Naive thymus-derived CD8-positive, alpha-beta T cell (primary cell): ENCODE measurements at places on chromosomes 3 and 15.

GRCh38 chr3:64047787-64048186 is 24.5 kb upstream of the PSMD6 start:
- DNase-seq: no peak

- DNase-seq: peak; percentile 23
Observed at GRCh38 chr3:154018100-154018696, 103.0 kb upstream of the ARHGEF26 start.

DNA sequence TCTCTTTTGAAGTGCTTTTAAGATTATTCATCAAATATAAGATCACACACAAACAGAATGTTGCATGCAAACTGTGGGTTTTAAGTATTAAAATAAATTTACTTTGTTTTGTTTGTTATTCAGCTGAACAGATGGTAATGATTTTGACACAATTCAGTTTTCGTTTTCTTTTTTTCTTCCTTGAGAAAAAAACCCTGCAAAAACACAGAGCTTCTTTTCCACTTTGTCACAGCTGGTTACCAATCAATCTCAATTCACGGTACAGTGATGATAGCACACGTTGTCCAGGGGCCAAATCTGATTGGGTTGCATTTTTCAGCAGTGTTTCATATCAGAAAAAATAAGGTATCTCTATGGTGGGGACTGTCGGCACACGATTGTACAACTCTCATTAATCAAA is 473.6 kb downstream of the ROBO2 start:
- DNase-seq: no peak

- no peak for DNase-seq
Observed at GRCh38 chr15:73482166-73482565, 39.2 kb downstream of the REC114 start.

GRCh38 chr15:60379525-60380274 is 18.1 kb downstream of the ANXA2 start:
- DNase-seq: no peak

DNA sequence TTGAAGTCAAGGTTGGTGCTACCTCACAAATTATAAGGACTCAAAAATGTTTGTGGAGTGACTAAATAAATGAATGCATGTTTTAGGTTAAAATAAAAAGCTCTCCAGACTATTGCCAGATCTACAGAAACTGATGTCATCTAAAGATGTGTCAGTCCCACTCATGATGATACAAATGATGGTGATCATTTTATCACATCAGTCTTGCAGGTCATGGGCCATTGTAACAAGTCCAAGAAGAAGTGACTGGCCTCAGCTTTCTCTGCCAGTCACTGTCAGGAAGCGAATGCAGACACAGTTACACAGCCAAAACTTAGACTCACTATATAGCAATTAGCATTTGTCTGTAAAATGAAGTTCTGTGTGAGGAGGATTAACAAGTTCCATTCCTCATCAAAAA is 18.5 kb downstream of the ATP8B4 start:
- no peak for DNase-seq

DNA sequence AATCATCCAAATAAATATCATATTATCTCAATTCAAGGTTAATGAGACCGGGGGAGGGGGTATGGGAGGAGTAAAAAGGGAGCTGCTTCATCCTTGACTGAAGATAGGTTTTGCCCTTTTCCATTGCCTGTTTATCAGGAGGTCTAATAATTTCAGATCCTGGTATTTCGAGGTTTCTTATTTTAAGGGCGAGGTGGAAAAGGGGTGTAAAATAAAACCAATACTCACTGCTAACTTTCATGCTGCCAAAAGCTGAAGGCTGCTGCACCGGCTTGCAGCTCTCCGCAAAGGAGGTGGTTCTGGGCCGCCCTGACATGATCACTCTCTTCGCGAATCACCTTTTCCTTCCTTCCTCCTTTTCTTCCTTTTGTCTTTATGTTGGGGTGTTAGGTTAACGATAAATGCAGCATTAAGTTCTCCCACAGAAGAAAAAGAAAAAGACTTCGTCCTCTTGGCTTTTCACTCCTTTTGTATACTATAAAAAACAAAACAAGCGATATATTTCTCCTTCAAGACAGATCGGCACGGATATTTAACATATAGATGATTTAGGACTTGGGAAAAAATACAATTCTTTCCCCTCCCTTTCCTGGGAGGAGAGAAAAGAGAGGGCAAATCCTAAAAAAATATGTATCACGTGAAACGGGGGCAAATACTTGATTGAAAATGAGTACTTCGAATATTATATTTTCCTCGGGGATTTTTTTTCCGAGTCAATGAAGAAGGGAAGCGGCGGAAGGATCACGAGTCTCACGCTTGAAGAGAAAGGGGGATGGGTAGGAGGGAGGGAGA is 932 bp downstream of the GSK3B start:
- DNase-seq: peak; percentile 26

- no peak for DNase-seq
Observed at GRCh38 chr3:126913524-126913923, 69.4 kb upstream of the PLXNA1 start.

- DNase-seq: peak; percentile 12
Observed at GRCh38 chr3:27880969-27881892, 159.1 kb upstream of the EOMES start.

DNA sequence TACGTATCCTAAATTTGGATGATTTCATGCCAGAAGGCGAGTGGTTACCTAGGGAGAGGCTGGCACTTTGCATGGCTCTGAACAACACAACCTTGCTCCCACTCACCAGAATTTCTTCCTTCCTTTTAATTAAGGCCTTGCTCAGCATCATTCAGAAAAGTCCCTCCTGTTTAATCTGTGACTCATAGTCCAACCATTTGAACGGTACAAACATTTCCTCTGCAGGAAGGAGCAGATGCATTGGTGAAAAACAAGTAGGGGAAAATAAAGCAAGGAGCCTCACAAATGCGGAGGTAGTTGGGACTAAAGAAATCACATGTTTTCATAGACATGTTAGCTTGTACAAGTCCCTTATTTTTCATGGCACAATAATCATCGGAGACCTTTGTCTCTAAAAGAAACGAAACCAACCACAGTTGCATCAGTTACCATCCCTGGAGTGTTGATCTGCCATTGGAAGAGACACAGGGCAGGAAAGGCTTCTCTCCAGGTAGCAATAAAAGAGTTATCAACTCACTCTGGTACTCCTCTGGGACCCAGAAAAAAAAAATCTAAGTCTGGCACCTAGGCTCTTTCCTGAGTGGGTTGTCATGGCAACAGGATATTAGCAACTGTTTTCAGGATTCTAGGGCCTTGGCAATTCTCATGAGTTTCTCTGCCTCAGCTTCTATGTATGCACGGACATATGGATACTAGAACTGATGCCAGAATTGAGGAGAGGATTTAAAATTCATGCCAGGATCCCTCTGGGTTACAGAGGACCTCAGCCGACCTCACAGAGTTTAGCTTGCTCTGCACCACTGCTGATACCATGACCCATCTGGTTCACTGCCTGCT is 255.4 kb upstream of the ARPP21 start:
- DNase-seq: no peak

GRCh38 chr15:57327985-57328471 is 48.3 kb upstream of the CGNL1 start:
- DNase-seq: no peak

DNA sequence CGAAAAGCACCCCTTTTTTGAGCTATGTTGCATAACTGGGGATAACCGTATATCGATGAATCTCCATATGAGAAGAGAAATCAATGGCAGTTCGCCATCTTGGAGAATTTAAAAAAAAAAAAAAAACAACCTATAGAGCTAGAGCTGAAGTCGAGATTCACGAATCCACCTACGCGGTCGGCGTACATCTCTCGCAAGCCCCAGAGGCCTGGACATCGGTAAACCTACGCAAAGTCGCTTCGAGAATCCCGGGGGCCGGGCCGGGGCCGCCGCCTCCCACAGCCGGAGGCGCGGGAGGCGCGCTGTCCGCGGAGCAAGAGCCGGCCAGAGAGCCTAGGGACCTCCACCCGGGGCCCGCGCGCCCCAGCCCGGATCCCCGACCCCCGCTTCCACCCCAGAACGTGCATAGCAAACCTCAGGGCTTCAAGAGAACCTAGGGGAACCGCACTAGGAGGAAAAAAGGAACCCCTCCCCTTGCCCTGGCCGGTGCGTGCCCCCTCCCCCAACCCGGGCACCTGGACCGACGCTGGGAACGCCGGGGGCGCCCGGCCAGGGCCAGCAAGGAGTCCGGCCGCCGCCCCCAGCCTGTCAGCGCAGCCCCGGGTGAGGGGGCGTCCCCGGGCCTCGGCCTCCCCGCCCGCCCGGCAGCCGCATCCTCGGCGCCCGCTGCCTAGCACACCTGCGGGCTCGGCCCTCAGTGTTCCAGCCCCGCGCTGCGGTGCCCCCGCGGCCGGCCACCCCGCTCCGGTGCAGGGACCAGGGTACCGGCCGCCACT is 567 bp downstream of the PFN2 start:
- DNase-seq: peak; percentile 75

DNA sequence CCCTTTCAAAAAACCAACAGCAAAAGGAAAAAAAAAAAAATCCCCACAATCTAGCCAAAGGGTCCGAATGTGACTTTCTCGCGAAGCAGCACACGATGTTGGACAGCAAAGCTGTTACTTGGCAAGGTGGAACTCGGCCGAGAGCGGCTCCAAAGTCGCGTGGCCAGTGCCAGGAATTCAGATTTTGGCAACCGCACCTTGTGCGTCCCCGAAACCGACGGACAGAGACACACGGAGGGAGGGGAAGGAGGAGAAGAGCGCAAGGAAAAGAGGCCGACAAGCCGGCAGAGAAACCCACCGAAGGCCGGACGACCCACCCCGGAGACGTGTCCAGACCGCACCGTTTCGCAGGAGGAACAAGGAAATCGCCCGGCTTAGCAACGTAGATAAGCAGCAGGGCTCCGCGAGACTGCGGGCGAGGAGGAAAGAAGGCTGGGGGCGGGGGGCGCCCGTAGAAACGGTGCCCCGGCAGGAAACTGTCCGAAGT is 517.3 kb downstream of the MECOM start:
- no peak for DNase-seq

GRCh38 chr3:101588616-101589015 is 14.6 kb downstream of the PCNP start:
- DNase-seq: no peak
